ENCODE measurements at places on chromosomes 7 and 10.

DNA sequence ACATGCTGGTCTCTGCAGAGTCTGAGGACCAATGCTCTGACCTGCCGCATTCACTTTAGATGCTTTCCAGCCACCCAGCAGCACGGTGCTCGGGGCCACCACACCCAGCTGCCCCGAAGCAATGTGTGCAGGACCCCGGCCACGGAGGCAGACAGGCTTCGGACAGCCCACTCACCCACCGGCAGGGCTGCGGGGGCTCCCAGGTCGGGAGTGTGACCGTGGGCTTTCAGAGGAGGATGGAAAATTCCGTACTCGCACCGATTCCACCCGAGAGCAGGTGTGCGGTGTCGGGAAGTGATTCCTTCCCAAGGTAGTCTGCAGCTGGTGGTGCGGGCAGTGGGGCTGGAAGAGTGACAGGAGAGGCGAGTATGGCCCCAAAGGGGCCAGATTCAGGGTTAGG, 190.9 kb downstream of the DNAJB6 start:
- H3K4me1 ChIP-seq: no peaks in the 10 kb centered on the region
- H3K4me3 ChIP-seq: no peak overlapping the region

- no peaks in the 10 kb centered on the region for H3K27me3 ChIP-seq
- H3K36me3 ChIP-seq: no peaks in the 10 kb centered on the region
- no peak for DNase-seq
- H3K4me3 ChIP-seq: no peak overlapping the region
These were observed 130.4 kb downstream of the CDH23 start for GRCh38 chr10:71527135-71527534.

- no peak for DNase-seq
- no peaks in the 10 kb centered on the region for H3K36me3 ChIP-seq
- H3K4me3 ChIP-seq: no peak overlapping the region
These were observed 87.7 kb downstream of the PRKG1 start for GRCh38 chr10:51162002-51162401.

DNA sequence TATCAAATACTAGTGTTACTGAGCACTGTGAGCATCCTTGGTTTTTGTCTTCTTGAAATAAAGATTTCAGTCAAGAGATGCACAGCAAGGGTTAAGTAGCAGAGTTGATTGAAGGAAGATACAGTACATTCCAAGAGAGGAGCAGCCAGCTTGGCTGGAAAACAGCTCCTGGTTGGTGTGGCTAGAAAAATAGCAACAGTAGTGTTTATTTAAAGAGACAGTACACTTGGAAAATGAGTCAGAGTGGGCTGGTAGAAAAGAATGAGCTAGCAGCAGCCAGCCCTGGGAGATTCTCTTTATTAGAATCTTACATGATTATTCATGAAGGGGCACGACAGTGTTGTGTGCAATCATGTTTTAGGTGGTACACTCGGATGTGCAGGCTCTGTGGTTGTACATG, 1016.4 kb upstream of the SORCS1 start:
- no peaks in the 10 kb centered on the region for H3K36me3 ChIP-seq
- no peak for DNase-seq
- no peak overlapping the region for H3K27ac ChIP-seq

GRCh38 chr7:105304040-105304895, 84.5 kb downstream of the SRPK2 start:
- H3K4me3 ChIP-seq: no peak overlapping the region
- no peak overlapping the region for H3K27ac ChIP-seq
- H3K4me1 ChIP-seq: peaks cover 16% of the 10 kb centered on the region
- no peaks in the 10 kb centered on the region for H3K27me3 ChIP-seq
- no peak for DNase-seq

All from effector memory CD4-positive, alpha-beta T cell (primary cell).